NK-92 treated with Interleukin-12 subunit alpha and Interleukin-12 subunit beta, amount 100 ng/mL, for 24 hours (cell line): ENCODE measurements at places on chromosomes 12 and 14.

DNA sequence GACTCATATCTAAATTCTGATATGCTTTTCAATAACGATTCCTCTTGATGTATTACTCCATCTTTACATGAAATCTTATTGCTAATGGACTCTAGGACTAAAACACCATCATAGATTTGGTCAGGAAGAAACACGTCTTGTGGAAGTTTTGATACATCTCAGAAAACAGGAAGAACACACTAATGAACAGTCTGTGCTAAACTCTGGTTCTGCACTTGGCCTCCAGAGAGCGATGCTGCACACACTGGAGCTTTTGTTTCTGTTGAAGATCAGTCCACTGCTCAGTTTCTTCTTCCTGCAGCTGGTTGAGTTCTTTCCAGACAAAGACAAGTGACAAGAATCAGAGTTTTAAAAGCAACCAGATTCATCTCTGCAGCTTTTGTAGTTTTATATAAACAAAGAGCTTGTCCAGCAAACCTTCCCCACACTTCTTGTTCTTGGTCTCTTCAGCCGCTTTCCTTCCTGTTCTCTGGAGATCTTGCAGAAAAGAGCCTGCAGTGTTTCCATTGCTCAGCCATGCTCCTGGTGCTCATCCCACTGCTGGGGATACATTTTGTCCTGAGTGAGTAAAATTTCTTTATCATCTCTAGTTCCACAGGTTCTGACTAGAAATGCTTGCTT lies 229.1 kb upstream of the OR4E1 start:
- no peak for DNase-seq

DNA sequence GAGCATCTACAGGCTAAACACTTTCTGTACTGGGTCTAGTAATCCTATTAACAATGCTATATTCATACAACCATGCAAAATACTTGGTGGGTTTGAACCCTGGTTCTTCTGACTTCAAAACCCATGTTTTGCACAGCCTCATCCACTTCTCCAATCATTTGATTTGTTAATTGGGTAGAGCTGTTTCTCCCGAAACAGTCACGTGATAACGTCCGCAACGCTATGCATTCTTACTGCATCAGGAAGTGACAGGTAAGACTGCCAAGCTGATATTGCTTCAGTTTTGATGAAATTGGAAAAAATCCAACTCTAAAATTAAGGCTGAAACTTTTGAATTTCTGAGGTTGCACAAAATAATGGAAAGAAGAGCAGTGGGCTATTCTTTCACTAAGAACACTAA lies 30.4 kb upstream of the RNU6-7 start:
- no peak for DNase-seq

DNA sequence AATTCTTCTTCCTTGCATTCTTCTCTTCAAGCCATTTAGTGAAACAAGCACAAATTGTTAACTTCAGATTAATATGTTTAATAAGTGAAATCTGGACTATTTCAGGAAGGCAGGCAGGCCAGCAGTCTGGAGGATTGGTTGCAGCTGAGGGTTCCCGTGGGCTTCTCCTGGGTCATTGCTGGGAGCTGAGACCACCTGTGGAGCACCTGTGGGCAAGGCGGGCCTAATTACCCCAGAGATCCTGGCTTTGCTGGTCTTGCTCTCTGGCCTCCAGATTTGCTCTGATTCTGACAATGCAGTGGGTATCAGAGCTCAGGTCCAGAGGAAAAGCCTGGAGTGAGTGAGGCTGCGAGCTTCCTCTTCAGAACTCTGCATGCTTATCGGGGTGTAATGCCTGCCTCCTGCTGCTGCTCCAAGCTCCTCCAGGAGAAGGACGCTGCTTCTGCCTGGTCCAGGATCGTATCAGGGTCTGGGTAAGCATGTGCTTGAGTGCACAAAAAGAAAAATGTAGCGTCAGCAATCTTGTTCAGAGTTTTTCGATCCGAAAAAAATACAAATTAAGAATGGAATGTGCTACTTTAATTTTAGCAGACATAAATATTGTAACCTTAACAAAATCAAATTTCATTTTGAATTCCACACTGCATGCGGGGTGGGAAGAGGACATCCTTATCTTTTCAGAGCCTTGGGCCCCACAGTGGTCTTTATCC lies 93.8 kb downstream of the TMEM30B start:
- no peak for DNase-seq

DNA sequence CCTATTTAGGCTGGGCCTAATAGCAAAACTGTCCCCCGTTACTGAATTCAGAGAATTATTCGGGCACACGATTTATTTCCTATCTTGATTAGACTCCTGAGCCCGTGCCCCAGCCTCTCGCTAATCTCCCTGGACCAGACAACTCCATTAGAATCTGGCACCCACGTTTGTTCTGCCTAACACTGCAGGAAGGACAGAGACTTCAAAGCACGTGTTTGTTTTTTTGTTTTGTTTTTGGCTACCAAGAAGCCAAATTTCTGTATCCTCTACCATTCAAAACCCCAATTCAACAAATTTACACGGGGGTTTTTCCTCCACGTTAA lies 4.8 kb downstream of the USP44 start:
- no peak for DNase-seq

DNA sequence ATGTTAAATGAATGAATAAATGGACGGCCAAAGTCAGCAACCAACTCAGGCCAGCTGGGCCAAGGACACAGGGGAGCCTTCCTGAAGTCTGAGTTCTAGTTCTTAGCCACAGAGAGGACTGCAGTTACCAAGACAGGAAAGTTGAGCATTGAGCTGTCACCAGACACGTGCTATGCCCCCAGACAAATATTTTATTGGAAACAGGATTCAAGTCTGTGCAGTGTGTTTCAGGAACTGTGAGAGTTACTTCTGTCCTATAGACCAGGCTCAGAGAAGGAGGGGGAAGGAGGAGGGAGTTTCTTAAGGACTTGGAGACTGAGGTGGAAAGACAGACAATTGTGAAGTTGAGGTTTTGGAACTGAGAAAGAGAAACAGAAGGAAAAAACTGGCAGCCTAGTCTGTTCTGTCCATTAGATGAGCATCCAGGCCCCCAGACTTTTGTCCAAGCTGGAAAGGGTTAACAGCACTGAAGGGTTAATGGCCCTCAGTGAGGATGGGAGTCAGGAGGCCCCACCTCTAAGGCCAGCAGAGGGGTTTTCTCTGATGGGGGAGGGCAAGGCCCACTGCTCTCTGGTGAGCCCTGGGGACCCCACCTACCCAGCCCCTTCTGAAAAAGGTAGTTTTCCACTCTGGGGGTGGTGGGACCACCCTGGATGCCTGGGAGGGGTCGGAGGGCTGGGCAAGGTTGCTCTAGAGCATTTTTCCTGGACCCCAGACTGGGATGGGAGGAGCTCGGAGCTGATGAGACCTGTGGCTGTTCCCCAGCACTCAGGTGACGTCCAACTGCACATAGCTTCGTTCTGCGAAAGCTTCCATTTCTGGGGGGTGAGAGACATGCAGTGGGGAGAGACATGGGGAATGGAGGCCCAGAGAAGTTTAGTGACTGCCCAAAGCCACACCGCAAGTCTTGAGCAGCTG lies 6.9 kb upstream of the CMKLR1 start:
- no peak for DNase-seq

- no peak for DNase-seq
These were observed 131.0 kb upstream of the NCOR2 start for GRCh38 chr12:124698211-124698997.

DNA sequence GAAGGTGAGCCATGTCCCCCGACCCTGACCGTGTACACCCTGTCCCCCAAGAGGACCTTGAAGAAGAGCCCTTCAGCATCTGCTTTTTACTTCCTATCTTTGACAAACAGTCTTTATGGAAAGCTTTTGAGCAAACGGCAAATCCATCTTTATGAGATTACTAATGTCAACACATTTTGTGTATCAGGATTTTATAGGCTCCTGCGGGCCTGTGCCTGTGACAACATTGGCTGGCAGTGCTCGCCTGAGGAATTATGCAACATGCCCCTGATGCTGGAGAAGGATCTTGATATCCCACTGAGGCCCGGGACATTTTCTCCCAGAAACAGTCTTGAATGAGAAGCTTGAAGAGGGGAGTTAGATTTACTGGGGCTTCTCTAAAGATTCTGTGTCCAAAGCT lies 416.5 kb downstream of the NRXN3 start:
- no peak for DNase-seq

- DNase-seq: no peak
These were observed 230.2 kb downstream of the SLC41A2 start for GRCh38 chr12:104727726-104728465.

GRCh38 chr12:45615268-45615667 lies 114.2 kb upstream of the ARID2 start:
- no peak for DNase-seq

DNA sequence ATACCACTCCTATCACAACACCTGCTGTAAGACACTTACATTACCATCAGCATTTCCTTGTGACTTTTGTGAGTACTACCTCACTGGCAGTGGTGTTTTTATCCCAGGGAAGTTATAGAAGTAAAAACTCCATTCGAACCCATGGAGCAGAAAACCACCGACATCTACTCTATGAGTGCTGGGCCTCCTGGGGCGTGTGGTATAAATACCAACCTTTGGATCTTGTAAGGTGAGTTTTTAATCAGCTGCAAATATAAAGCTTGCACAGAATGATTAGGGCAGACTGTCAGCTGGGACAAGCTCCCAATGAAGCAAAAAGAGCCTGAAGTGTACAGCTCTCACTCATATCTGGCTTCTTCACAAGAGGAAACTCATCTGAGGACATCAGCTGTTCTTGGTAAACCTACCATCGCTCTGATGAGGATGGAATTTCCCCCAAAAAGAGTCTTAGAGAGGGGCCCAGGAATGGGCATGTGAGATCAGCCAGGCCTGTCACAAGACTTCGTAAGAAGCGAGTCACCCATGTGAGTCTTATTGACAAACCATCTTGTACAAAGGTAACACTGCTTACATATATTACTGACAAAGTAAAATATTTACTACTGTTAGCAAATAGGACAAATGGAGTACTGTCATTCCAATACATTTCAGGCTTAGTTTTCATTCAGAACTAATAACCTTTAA lies 170.0 kb downstream of the SLC5A8 start:
- DNase-seq: no peak

DNA sequence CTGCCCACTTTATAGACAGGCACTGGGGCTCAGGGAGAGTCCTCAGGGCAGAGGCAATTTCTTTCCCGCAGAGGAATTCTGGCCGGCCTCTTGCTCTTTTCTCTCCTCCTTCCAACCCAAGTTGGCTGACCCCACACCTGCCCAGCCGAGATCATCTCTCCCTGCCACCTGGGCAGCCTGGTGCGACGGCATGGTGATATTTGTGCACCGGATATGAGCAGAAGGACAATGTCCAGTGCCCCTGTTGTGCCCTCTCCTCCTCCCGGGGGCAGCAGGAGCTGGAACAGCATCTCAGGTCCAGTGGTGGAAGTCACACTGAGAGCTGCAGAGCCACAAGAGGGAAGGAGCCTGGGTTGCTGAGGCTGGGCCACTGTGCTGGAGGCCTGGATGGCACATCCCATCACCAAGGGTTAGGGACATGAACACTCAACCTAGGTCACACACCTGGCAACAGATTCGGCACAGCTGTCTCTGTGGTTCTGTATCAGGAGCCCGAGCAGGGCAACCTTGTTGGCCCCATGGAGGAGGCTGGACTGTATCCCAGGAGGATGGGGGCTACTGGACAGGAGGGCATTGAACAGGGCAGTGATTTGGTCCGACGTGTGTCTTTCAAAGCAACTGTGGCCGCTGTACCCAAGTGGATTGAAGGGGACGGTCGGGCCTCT lies 57.7 kb upstream of the DIO3 start:
- DNase-seq: no peak

DNA sequence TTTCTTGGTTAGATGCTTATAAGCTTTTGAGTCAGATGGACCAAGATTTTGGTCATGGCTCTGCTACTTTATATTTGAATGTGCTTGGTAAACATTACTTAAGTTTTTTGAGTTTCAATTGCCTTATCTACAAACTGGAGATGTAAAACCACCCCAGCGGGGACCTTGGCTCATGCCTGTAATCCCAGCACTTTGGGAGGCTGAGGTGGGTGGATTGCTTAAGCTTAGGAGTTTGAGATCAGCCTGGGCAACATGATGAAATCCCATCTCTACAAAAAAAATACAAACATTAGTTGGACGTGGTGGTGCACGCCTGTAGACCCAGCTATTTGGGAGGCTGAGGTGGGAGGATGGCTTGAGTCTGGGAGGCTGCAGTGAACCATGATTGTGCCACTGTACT lies 11.2 kb downstream of the NECAP1 start:
- no peak for DNase-seq

GRCh38 chr12:6049587-6049986 lies 74.9 kb downstream of the VWF start:
- no peak for DNase-seq

- DNase-seq: no peak
These were observed 126.9 kb downstream of the DUSP6 start for GRCh38 chr12:89225401-89225800.

- DNase-seq: no peak
These were observed 12.1 kb downstream of the BHLHE41 start for GRCh38 chr12:26112703-26113147.

DNA sequence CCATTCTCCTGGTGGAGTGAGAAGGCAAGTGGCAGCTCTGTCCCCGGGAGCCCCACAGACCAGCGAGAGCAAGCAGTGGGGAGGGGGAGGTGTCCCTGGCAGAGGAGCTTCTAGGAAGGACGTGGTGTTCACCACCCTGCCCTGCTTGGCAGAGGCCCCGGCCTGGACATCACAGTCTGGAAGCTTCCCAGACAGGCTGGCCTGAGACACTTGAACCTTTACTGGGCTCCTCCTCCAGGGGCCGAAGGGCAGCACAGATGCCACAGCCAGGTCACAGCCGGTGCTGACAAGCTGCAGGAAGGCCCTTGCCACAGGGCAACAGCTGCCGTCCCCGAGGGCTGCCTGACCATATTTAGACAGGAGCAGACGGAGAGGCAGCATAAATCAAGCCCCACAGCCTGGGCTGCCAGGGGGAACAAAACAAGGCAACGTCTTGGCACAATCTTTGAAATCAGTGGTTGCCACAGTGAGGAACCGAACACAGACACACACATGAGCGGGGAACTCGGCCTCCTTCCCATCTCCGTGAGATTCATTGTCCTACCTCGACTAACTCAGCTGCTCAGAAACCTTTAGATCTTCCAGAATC lies 28.5 kb downstream of the PRIMA1 start:
- DNase-seq: no peak

DNA sequence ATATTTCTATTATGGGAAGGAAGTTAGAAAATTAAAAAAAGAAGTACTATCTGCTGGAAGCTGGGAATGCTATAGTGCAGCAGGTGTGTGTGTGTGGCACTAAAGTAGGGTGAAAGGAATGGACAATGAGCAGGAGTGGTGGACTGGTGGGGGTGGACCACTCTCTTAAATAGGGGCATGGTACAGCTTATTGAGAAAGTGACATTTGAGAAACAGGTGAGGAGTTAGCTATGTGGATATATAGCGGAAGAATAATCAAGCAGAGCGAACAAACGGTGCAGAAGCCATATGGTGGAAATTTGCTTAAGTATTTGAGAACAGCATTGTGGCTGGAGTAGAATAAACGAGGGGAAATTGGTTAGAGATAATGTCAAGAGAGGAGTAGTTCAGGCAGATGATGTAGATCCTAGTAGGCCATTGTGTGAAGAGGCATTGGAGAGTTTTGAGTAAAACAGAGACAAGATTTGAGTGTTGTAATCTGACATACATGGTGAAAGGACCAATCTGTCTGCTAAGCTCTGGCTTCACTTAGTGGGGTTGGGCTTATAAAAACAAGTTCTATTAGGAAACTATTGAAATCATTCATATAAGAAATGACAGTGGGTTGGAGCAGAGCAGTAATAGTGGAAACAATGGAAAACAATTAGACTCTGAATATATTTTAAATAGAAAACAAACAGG lies 149.2 kb upstream of the SYT10 start:
- DNase-seq: no peak
